ENCODE measurements at places on chromosomes 3 and 15.

- no peak for DNase-seq
These were observed 125.8 kb downstream of the KBTBD8 start for GRCh38 chr3:67123914-67124313.

GRCh38 chr15:31034152-31034551 is 42.7 kb upstream of the MTMR10 start:
- DNase-seq = no peak

- DNase-seq = peak; percentile 4
These were observed 162.9 kb downstream of the ITPR1 start for GRCh38 chr3:4656059-4656458.

GRCh38 chr3:93906245-93906644 is 67.5 kb downstream of the PROS1 start:
- no peak for DNase-seq

- DNase-seq = no peak
These were observed 306.0 kb upstream of the GBE1 start for GRCh38 chr3:82067420-82067819.

- no peak for DNase-seq
These were observed 67.9 kb downstream of the FEM1B start for GRCh38 chr15:68345481-68345880.

DNA sequence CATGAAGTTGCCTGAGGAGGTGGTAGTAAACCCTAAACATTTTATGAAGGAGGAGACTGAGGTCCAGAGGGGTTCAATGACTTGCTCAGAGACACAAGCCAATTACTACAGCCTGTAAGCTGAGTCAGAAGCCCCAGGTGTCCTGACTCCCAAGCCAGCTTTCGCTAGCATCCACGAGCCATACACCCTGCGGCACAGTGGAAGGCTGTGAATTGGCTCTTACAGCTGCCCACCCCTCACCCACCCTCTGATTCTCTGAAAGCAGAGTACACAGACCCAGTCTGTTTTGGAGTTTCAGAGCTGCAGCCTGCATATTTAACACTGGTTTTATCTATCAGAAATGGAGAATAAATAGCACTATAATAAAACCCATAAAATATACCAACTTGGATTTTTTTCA is 253.4 kb downstream of the IGSF11 start:
- DNase-seq = no peak

- DNase-seq = no peak
These were observed 137.8 kb upstream of the ADAMTS9 start for GRCh38 chr3:64825404-64826120.

DNA sequence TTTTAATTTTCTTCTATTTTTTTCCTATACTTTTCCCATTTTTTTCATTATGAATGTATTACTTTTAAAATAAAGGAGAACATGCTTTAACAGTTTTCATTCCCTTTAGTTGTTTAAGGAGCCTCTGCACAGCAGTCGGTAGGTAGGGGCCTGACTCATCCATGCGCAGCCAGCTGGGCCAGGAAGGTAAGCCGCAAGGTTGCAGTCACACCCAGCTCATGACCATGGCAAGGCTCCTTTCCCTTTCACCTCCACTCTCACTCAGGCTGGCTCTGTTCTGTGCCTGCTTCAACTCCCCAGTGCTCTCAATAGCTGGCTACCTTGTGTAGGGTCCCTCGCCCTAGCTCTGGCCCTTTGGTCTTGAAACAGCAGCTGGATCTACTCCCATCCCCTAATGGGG is 17.4 kb upstream of the ANKRD34C start:
- no peak for DNase-seq

GRCh38 chr3:171883257-171883892 is 40.2 kb downstream of the TMEM212 start:
- no peak for DNase-seq

- no peak for DNase-seq
These were observed 311.4 kb downstream of the EPHB1 start for GRCh38 chr3:135106445-135106844.

DNA sequence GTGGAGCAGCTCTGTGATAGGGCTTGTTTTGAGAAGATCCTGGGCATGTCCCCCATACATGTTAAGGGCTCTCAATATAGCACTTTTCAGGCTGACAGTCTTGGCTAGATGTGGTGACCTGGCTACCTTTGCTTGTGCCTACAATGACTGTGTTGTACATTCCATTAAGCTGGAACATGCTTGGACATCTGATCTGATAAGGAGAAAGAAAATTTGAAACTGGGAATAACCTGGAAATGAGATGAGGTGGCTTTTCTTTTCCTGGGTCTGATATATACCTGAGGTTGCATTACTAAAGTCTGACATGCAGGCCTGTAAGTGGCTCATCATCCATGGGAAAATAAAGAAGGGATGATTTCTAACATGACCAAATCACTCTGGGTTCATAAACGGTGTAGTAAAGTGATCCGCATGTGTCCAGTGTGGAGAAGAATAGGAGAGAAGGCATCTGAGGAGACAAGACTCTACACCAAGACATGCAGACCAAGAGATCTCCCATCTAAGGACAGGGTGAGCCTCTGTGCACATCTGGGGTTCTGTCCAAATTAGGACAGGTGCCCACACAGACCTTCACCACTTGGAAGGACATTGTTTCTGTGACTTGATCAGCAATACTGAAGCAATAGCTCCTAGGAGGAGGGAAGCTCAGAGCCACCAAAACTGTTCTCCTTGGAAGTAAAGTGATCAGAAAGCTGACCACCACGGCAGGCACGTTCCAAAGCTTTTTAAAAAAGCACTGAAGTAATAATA is 62.0 kb downstream of the KLHL6 start:
- no peak for DNase-seq

GRCh38 chr3:8482960-8483665 is 18.5 kb upstream of the LMCD1 start:
- DNase-seq = no peak

DNA sequence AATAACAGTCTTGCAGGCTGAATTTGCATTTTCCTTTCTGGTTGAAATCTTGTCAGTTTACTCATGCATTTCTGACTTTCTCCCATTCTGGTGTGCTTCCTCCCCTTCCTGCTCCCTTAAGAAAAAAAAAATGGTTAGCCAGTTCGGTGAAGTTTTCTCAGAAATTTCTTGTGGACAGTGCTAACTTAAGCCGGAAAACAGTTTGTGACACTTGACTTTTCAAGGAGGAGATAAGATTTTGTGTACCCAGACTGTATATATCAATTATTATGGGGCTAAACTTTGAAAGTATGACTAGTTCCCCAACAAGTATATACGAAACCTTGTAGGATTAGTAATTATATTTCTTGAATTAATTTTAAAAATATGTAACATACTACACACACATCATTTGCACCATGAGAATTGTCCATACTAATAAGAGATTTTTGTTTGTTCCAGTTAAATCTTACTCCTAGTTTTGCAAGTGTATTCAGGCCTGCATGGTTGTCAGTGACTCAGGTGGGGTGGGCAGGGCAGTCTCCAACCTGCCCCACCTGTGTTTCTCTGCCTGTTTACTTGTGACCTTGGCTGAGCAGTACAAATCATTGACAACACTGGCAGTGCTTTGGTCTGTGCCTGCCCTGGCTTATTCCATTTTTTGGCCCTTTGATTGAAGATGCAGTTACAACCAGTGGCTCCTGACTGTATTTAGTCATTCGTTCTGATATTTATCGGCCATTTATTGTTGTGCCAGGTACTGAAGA is 19.1 kb downstream of the UBE2E1 start:
- no peak for DNase-seq

- no peak for DNase-seq
These were observed 7.5 kb downstream of the PLA2G4F start for GRCh38 chr15:42148808-42149492.

All from activated CD4-positive, alpha-beta T cell treated with anti-CD3 and anti-CD28 coated beads, Interleukin-10, Interleukin-2, amounts not matched to agents 100 ng/mL and 50 ng/mL, durations not matched to agents 16 hours and 8 hours (primary cell).